ENCODE measurements at places on chromosomes 11 and 22.
A peak's percentile ranks its signal among the peaks of the same experiment; 100 is the strongest.

- no peak for ATAC-seq
Measured at GRCh38 chr11:1297011-1297575, 12.3 kb downstream of the TOLLIP start.

DNA sequence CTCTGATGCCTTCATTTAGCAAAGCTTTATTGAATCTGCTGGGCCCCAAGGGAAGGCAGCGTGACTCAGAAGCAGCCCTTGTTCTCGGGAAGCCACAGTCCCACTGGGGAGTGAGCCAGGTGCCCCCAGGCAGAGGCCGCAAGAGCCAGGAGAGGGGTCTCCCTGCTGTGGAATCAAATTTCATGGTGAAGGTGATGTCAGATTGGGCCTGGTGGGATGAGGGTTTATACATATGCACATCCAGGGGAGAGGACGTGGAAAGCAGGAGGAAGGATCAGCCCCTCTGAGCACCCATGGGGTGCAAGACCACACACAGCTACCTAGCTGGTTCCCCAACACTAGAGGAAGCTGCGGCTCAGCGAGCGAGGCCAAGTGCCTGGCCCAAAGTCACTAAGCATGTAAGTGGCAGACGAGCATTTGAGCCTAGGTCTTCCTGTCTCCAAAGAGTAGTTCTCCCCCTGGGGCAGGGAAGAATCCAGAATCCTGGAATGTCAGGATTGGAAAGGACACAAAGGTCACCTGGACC is 2.0 kb downstream of the SYNGR1 start:
- ATAC-seq, result no peak

- no peak for ATAC-seq
Measured at GRCh38 chr11:119157063-119157462, 8.2 kb downstream of the ABCG4 start.

- peak; percentile 38 for ATAC-seq
Measured at GRCh38 chr11:66981976-66982578, 7.0 kb downstream of the C11orf86 start.

DNA sequence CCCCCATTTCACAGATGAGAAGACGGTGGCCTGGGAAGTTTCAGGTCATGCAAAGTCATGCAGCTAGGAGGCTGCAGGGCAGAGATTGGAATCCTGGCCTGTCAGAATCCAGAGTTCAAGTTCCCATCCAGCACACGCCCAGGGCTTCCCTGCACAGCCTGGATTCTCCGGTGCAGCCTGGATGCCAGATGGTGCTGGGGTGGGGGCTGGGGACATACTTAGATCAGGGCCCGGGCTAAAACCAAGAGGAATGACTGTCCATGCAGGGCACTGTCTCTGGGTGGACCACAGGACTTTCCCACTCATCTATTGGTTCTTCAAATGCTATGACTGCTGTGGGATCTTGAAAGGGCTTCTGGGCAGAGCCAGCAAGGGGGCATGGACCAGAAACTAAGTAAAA is 24.6 kb downstream of the LMO1 start:
- no peak for ATAC-seq

GRCh38 chr11:122677256-122677655 is 21.7 kb downstream of the UBASH3B start:
- ATAC-seq, result no peak

GRCh38 chr11:22677153-22677903 is 10.9 kb downstream of the GAS2 start:
- no peak for ATAC-seq

DNA sequence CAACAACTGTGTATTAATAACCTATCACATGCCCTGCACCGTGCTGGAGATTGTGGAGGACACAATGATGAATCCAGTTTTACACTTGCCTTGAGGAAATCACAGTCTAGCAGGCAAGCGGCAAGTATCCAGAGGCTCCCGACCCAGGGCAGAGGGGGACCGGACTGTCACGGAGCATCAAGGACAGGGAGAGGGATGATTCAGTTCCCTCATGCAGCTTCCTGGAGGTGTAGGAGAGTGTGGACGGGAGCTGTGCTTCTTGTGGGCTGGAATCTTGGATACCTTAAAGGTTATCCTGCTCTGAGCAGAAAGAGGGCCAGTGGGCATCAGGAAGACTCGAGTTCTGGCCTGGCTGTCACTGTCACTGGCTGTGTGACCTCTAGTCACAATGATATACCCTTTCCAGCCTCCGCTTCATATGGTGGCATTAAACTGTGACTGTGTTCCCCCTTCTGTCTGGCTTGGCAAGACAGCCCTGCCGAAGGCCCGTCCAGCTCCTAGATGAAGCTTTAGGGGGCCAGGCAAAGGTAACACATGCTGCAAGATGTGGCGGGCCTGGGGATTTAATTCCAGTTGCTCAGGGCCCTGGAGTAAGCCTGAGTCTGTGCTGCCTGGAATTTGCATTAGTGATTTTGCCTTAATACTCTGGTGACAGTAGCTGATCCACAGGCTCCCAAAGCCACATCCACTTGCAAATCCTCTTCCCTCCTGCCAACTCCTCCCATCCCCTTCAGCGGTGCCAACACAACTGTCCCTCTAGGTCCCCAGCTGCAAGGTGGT is 162.8 kb downstream of the DSCAML1 start:
- no peak for ATAC-seq

- peak; percentile 5 for ATAC-seq
Measured at GRCh38 chr22:24592058-24592850, 619 bp downstream of the LRRC75B start.

- no peak for ATAC-seq
Measured at GRCh38 chr11:2586793-2587131, 113.0 kb downstream of the KCNQ1OT1 start.

DNA sequence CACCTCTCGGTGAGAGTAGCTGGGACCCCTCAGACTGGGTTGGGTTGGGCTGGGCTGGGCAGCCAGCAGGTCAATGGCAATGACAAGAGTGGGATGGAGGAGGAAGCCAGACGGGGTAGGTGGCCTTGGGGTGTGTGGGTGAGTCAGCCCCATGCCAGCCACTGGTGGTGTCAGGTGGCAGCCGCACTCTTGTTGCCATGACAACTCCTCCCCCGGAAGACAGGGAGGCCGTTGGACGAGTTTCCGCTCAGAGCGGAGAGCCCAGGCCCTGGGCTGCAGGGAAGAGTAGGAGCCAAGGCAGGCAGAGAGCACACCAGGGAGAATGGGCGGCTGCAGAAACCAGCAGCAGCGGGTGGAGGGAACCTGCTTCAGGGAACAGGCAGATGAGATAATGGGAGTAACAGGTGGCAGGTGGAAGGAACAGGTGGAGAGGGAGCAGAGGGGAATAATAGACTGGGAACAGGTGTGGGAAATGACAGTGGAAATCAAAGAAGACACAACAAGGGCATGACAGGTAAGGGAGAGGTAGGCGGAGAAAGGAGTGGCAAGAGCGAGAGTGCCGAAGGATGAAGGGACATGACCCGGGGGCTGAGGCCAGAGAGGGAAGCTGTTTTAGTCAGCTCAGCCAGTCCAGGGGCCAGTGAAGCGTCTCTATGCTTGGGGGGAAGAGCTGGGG is 8.7 kb downstream of the SPTBN2 start:
- ATAC-seq, result peak; percentile 95

DNA sequence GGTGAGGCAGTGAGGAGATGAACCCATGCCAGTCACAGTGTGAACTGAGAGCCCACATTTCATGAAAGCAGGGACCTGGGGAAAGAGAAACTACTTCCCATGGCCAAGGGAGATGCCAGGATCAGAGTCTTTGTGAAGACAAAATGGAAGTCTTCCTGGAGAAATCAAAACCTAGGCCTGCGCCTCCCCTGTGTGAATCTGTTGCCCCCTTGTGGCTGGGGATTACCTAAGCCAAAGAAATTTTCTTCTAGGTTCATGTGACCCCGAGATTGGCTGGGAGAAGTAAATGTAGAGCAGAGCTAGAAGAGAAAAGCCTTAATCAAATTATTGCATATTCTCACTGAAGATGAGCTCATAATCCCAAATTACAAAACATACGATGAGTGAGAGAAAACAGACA is 1075.3 kb downstream of the TBC1D22A start:
- no peak for ATAC-seq

- no peak for ATAC-seq
Measured at GRCh38 chr22:40720538-40721256, 41.4 kb downstream of the MCHR1 start.

GRCh38 chr22:30275625-30276024 is 9.0 kb upstream of the OSM start:
- peak; percentile 64 for ATAC-seq

DNA sequence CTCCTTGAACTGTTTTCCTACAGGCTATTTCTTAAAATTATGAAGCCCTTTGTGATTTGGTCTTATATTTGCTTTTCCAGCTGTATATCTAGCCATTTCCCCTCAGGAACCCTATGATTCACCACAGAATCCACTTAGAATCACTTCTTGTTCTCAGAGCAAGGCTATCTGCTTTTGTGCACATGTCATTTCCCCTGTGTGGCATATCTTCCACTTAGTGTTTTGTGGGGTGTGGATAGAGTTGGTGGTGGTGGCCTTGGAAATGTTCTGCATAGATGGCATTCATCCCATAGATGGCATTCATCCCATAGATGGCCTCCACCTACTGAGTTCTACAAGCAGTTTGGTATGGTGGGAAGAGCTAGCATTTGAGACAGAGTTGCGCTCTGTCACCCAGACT is 44.7 kb downstream of the SWAP70 start:
- ATAC-seq, result no peak

- ATAC-seq, result peak; percentile 16
Measured at GRCh38 chr11:33869481-33870422, 22.1 kb downstream of the LMO2 start.

DNA sequence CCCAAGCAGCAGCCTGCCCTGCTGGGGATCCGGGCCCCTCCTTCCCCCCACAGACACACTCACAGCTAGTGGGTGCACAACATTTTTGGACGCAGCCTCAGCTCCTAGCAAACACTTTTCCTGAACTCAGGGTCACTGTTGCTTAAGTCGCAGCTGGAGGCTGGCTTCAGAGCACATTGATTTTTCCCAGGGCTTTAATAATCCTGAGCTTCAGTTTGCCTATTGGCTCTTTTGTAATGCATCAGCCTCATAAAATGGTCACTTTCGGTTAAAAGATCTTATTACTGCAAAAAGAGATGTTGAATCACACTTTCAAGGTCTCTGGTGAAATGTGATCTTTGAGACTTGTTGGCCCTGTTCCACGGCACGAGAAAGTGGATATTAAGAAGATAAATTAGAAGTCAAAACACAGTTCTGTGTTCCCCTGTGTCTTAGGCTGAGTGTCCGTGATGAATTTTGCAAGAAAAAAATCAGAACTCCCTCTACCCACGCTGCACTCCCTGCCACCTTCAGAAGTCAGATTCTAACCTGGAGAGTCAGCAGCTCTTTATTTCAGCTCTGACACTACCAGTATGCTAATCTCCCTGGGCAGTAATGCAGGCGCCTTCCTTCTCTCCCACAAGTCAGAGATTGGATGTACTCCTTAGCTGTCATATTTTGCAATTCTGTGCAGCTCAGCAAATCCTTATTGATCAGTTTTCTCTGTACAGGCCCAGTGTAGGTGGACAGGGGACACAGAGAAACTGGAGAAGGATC is 158.2 kb upstream of the E2F8 start:
- no peak for ATAC-seq

GRCh38 chr11:57764972-57765371 is 3.4 kb downstream of the CTNND1 start:
- no peak for ATAC-seq

DNA sequence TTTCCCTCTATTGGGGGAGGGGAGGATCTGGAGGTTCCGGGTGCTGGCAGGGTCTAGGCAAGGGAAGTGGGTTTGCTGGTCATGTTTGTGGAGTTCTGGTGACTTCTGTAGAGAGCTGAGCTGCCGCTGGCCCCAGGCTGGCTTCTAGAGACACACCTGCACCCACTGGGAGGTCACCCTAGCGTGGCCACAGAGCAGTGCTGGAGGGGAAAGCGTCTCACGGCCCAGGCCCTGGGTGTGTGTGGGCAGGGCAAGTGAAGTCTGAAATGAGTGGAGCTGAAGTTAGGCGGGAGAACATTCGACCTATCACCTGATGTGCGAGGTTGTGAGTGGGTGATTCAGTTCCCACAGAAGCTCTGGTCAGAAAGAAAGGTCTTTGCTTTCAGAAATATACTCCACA is 27.9 kb downstream of the SMIM38 start:
- peak; percentile 47 for ATAC-seq

GRCh38 chr22:29912605-29913398 is 29.8 kb downstream of the MTMR3 start:
- ATAC-seq, result no peak

- ATAC-seq, result peak; percentile 1
Measured at GRCh38 chr11:62832336-62833234, at the start of gene TEX54. Gene TEX54, minus strand, starts transcription at chr11:62832841.

- no peak for ATAC-seq
Measured at GRCh38 chr11:129489249-129489648, 113.6 kb downstream of the BARX2 start.

DNA sequence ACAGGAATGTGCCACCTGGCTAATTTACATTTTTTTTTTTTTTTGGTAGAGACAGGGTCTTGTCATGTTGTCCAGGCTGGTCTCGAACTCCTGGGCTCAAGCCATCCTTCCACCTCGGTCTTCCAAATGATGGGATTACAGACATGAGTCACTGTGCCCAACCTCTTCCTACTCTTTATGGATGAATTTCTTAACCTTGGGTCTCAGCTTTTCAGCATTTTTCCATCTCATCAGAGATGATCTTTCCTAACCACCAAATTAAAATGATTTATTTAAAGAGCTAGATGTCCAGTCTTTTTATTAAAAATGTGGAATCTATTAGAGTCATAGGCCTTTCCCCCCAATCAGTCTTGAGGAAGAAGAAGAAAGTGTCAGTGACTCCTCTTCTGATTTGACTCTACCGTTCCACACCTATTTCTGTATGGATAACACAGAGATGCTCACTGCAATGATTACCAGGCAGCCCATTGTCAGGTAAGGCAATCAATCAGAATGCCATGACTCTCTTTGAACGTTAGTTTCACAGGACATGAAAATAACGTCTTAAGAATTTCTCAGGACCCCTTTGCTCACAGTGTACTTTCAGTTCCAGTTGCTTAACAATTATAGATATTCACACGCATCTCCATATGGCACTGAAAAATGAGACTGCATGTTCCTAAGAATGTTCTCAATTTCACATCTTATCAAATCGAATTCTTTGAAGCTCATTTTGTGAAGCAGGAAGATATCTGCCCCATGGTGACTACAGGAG is 51.0 kb downstream of the MIAT start:
- no peak for ATAC-seq

DNA sequence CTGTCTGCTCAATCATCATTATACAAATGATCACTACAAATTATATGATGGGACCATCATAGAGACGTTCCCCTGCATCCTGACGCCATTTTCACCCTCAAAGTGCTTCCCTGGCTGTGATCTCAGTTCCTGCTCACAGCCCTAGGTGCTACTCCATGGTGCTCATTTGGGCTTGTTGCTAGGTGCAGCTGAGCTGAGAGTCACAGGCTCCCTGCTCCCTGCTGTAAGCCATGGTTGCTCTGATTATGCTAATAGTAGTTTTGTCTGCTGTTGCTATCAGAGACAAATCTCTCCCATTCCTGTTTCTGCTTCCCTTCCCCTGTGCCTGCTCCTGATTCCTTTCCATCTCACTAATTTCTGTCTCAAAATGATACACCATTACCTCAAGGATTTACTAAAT is 474.3 kb downstream of the METTL15 start:
- ATAC-seq, result no peak

GRCh38 chr11:12106501-12106900 is 3.9 kb upstream of the MICAL2 start:
- no peak for ATAC-seq

- no peak for ATAC-seq
Measured at GRCh38 chr11:64916040-64916774, 802 bp downstream of the ATG2A start.

Measured in activated T-helper 17 cell treated with anti-CD3 and anti-CD28 coated beads, Interleukin-2, amount 50 U/mL, for 72 hours (primary cell).